ENCODE measurements at places on chromosomes 4 and X.

DNA sequence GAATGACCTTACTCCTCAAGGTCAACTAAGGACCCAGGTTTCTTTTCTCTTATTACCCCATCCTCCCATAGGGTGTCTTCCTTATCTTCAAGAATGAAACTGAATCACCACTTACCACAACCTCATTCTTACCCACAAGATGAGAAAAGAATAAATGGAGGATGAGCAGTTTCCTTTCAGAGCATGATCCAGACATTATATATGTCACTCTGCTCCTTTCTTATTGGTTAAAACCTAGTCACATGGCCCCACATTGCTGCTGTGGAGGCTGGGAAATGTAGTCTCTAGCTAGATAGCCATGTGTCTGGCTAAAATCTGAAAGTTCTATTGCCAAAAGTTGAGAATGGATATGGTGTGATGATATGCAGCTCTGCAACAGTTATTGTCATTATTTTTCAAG lies 62.4 kb upstream of the RAI2 start:
- DNase-seq = no peak

DNA sequence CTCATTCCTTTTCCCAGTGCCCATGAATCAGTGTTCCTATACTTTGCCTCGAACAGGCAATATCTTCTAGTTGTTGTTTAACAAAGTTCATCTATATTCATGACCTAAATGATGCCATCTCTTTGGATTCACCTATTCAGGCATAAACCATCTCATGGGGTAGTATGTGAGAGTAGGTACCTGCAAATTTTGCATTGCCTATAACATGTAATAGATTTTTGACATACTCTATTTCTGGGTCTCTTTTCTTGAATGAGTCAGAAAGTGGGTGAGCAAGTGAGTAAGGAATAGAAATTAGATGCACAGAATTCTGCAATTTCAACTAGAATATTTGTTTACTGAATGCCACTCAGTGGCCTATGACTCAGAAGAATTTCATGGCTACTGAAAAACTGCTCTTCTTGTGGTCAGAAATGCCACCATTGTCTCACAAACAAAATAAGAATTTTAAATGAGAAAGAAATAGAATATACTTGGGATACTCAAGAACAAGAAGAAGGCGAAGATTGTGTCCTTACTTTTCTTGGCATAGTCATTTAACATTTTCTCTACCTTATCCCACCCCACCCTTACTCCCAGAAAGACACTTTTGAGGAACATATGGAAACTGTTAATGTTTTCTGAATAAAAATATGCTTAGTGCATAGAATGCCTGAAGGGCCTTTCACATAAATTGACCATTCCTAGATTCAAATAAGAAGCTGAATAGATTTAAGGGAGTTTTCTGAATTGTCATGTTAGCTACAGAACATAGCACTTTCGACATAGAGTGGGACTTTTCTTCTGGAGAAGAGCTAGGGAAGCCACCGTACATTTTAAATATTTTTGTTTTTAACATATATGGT lies 86.8 kb downstream of the HHIP start:
- DNase-seq = no peak

GRCh38 chr4:26130173-26130572 lies 190.6 kb upstream of the RBPJ start:
- no peak for DNase-seq

DNA sequence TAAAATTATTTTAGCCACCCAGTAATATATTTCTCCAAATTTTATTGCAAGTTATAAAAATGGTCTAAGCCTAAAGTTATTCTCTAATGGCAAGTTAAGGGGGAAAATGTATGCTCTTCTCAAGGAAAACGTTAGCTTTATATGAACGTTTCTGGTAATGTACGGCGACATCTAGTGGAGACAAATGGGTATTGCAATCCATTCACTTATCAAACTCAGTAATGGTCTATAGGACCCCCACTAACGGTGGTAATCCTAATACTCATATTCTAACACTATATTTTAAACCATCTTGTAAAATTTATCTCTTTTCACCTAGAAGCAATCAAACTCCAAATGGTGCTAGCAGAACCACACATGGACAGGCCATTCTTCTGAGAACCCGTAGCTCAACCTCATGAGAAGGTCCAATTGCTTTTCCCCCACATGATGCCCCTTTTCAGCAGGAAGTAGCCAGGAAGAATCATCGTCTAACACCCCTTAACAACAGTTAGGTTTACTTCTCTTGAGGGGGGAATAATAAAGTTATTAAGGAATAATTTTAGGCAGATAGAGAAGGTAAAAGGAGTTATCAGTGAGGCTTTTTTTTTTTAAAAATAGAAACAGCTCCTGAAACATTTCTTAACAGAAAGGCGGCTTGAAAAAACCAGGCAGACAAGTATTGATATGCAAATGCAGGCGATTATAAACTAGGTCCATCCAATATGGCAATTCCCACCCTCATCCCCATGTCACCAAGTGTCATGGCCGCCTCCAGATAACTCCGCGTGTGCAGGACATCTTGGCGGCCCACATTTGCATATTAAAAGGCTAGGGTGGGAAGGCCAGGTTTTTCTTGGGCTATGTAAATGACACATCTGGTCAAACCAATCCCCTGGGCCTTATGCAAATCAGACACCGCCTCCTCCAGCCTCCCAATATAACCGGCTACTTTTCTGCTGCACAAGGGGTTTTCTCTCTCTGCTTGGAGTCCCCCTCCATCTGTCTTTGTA lies 35.0 kb downstream of the NUDT11 start:
- DNase-seq = no peak

DNA sequence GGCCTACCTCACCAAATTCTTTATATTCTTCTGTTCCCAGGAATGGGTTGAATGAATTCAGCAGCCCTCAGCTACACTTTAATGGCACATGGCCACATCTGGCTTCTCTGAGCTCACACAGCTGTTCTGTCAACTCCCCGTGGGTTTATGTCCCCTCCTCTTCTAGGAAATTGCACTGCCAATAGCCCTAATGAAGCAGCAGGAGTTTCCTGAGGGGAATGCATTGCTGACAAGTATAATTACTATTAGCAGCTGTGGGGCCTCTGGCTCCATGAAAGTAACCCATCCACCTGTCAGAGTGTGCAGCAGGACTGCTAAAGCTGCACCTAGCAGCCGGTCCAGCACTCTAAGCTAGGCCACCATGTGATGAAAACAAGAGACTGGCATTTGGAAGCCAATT lies 50.3 kb downstream of the FTHL17 start:
- DNase-seq = no peak

DNA sequence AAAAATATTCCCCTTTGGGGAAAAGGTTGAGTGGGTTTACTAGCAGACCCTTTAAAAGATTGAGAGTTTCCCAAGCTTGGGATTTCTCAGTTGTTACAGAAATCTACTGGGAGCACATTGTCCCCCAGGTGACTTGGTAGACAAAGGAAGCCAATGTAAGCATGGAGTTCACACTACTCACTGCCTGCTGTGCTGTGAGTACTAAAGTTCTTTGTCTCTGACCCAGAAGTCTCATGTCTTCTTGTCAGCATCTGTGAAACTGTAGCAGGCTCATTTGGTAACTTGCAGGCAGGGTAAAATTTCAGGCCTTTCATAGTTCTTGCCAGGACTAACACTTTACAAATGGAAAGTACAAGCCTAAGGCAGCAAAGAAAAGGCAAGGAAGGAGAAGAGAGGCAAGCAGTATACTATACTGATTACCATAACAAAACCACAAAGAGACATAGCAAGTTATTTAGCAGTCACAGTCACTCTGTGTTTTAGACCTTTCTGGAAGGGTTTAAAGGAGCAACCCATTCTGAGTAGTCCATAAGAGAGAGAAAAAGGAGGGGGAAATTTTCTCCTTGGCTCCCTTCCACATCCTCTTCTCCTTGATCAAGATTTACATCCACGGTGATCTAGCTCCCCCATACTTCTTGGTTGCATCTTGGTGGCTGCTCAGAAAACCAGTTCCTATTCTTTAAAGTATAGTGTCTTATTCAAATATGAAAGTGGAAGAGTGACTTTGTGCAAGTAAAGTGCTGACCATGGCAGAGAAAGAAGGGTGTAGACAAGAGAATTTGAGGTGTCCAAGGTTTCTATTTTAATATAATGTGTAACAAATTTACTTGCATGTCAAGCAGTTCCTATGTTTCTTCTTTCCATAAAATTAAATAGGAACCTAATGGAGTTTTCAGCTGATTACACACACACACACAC lies 160.0 kb upstream of the PDE5A start:
- no peak for DNase-seq

DNA sequence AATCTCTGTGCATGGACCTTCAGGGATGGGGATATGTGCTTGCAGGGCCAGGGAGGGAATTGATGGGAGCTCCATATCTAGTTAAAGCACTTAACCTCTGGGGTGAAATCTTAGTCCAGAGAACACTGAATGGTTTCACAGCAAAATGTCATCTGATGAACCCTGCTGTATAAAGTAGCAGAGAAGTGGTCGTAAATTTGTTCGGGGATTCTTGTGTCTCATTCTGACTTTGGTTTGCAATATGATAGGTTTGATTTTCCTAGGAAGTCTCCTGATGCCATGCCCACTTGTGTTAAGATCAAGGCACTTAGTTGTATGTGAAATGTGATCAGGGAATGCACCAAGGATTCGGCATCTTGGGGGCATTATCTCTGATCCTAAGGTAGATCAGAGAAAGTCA lies 96.9 kb downstream of the NHS start:
- no peak for DNase-seq

- DNase-seq = no peak
These were observed 6.0 kb upstream of the BMP2K start for GRCh38 chr4:78770091-78770642.

GRCh38 chrX:769796-770195 lies 139.2 kb downstream of the SHOX start:
- DNase-seq = no peak

DNA sequence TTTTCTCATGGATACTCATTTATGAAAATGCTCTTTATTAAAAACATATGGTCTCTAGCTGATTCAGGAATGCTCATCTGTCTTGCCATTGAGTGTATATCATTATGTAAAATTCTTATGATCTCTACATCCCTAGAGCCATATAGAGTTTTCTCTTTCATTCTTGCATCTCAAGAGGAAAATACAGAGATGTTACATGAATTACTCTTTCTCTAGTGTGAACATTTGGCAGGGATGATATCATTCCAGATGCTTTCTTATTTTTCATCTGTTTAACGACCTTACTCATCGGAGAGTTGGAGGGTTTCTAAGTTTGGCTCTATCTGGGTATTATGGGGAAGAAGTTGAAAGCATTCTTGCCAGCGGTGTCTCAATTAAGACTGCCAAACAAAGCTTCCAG lies 202.9 kb upstream of the SLC7A11 start:
- no peak for DNase-seq

DNA sequence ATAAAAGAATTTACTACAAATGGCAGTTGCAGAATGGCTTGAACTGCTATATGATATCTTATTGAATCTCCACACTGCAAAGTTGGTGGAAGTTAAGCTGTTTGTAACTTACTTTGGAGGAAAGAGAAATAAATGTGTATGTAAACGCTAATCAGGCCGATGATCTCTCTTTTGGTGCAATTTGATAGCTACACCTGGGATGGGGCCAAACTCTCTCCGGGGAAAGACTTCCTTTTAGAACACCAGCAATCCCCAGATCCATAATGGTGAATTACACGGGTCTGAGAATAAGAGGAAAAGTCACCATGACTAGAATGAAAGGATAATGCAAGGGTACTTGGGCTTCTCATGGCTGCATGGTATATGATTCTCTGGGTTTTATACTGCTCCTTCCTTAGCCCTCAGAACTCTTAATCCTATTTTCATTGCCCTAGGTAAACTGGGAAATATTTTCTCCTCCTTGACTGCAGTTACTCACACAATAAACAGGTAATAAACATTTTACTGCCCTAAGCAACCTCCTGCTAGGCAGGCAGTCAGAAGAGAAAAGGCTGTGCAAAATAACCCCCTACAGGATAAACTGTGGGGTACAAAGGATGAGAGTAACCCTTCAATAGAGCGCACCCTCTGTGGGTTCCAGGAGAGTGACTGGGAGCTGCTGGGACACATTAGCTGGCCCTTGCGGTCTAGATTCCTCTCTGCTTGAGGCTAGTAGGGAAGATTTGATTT lies 109.3 kb downstream of the MGST2 start:
- DNase-seq = no peak
